ENCODE measurements at places on chromosomes 4 and X. TPM values are rescaled to one million over a fixed set of nuclear protein-coding genes. Genes with fewer than 3 reads are reported as not detected.

QRFPR gene
- not detected for total RNA-seq

FRMPD3 gene
- total RNA-seq: 0.09 TPM

GRCh38 chr4:176676901-176677300, 115.8 kb downstream of the VEGFC start:
- DNase-seq: no peak

DNA sequence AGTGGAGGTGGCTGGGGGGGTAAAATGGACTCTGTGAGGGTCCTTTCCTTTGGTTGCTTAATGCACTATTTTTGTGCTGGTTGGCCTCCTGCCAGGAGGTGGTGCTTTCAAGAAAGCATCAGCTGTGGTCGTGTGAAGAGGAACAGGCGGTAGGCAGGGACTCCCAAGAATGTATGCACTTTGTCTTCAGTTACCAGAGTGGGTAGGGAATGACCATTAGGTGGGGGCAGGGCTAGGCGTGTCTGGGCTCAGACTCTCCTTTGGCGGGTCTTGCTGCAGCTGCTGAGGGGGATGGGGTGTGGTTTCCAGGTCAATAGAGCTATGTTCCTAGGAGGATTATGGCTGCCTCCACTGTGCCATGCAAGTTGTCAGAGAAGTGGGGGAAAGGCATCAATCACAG, 509.0 kb downstream of the PCDH19 start:
- DNase-seq: no peak

DNA sequence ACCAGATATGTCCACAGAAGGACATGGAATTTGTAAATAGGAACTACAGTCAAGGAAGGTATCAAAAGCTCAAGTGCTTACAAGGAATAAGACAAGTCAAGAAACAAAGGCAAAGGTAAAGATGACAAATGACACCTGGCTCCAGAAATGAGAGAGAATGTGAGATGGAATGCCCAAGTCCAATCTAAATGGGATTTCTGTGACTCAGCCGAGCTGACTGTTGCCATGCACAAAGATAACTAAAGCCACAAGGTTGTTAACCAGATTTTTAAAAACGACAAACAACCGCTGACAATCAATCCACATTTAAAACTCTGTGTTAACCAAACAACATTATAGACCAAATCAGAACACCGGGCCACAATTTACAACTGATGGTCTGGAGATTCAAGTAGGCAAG, 1.1 kb downstream of the NFXL1 start:
- no peak for DNase-seq

GRCh38 chr4:168101026-168101425, 8.7 kb downstream of the ANXA10 start:
- DNase-seq: no peak
